ENCODE measurements at places on chromosomes 6 and 20.
A peak's percentile ranks its signal among the peaks of the same experiment; 100 is the strongest.

- DNase-seq, result no peak
Measured at GRCh38 chr6:100088009-100088408, 94.0 kb upstream of the MCHR2 start.

GRCh38 chr20:1900321-1900801 lies 5.2 kb downstream of the SIRPA start:
- DNase-seq, result no peak

DNA sequence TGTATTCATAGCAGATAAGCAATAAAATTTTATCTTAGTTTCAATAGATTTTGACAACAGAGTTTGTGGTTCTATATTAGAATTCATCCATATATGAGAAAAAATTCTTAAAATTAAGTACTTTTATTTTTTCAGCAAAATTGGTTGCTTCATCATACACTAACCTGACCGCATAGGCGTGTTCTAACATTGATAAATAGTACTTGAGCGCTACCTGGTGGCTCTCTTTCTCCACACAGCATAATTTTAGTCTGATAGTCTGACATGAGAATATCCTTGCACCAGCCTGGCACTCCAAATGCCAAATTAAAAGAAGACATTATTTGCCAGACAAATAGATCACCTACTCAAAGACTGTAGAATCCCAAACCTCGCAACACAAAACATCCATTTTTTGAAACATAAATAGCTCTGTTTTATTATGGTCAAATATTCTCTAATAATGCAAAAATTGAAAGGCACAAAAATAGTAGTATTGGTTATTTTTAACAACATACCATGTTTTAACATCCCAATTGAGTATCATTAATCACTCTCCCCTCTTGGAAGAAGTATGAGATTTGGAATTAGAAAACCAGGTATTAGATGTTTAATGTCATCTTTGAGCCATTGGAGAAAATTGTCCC lies 33.0 kb upstream of the FILIP1 start:
- DNase-seq, result peak; percentile 45

GRCh38 chr6:81023007-81023582 lies 729.4 kb downstream of the TENT5A start:
- no peak for DNase-seq

- DNase-seq, result no peak
Measured at GRCh38 chr6:5486214-5486613, 224.9 kb downstream of the FARS2 start.

GRCh38 chr20:52259295-52259694 lies 67.7 kb upstream of the ZFP64 start:
- no peak for DNase-seq

DNA sequence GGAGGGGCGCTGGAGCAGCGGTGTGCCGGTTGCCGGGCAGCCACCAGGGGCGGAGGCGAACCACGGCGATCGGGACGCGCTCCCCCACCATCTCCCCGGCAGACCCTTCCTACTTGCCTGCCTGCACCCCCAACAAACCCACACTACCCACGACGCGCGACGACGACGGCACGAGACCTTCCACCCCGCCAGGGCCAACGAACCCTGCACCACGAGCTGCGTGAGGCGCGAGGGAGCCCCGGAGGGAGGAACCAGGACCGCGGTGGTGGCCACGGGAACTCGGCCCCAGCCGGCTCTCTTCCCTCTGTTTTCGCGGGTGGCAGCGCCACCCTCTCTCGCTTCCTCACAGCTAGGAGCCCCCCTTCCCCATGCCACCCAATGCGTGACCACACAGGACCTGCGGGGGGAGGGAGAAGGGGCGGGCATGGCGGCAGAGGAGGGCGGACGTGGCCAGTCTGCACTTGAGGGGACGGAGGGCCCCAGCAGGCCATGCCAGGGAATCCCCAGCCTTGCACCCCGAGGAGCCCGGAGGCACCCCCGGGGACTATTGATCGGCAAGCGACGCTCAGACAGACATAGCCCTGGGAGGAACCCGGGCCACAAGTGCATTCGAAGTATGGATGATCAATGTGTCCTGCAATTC lies 1516.4 kb upstream of the DEFB115 start:
- no peak for DNase-seq

DNA sequence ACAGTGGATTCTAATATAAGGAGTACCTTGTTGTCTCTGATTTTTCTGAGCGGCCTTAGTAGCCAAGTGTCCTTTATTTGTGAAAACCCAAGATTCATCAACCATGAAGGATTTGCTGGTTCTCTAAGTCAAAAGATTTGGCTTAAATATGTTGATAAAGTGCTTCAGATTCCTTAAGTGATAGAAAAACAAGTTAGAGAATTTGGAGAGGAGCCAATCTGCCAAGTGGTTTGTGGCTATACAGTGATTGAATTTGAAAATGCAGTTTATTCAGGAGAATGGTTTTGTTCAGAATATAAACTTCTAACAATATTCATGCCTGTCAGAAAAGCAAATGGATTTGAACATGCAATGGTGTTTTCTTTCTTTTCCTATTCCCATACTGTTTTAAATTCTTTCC lies 54.8 kb downstream of the CAP2 start:
- no peak for DNase-seq

DNA sequence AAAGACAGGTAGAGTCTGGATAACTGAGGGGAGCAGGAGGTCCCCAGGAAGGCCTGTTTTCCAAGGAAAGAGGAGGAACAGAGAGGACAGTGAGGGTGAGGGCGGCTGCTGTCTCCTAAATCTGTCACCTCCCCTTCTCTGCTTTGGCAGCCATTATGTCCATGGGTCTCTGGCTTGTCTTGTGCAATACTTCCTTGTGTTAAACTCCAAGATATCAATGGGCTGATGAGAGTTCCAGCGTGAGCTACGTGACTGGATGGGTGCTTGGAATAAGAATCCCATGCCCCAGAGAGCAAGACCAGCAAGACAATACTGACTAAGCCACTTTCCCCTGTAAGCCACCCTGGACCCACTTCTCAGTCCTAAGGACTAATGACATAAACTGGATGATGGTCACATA lies 26.3 kb upstream of the DNAAF9 start:
- no peak for DNase-seq

GRCh38 chr6:42038163-42038562 lies 12.2 kb upstream of the TAF8 start:
- no peak for DNase-seq

DNA sequence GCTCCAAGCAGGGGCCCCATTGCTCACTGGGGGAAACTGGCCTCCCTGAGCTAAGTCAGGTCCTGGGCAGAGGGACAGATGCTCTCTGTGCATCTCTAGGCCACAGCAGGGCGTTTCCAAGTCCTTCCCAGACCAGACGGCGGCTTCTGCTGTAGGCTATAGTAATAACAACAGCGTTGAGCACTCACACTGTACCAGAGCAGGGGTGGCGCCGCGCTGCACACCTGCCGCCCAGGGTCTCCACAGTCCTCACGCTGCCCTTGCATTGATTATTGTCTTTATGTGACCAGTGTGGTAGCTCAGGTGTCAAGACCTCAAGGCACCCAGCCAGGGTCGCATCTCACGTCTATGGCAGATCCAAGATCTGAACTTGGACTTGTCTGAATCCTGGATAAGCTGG lies 14.9 kb upstream of the CCN5 start:
- DNase-seq, result no peak

GRCh38 chr6:149362289-149362688 lies 37.8 kb upstream of the SUMO4 start:
- no peak for DNase-seq

DNA sequence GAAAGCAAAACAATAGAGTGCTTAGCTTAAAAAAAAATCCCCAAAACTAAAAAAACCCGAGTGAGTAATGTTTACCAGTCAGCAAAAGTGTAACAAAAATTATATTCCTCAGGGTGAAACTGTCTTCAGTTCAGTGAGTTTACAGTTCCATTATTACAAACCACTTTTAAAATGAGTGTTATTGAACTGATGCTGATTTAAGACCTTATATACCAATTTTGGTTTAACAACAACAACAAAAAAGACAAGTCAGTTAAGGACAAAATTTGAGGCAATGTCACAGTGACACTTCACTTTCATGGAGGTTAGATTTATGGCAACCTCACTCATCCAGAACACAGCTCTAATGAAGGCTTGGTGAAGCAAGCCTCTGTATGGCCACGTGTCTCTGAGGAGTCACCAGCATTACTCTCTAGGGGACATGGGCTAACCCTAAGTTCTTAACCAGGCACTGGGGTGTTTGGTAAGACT lies 630.8 kb downstream of the PHF3 start:
- no peak for DNase-seq

- DNase-seq, result no peak
Measured at GRCh38 chr6:155041741-155042279, 46.7 kb downstream of the TIAM2 start.

- no peak for DNase-seq
Measured at GRCh38 chr6:144170044-144170443, 19.7 kb downstream of the STX11 start.

DNA sequence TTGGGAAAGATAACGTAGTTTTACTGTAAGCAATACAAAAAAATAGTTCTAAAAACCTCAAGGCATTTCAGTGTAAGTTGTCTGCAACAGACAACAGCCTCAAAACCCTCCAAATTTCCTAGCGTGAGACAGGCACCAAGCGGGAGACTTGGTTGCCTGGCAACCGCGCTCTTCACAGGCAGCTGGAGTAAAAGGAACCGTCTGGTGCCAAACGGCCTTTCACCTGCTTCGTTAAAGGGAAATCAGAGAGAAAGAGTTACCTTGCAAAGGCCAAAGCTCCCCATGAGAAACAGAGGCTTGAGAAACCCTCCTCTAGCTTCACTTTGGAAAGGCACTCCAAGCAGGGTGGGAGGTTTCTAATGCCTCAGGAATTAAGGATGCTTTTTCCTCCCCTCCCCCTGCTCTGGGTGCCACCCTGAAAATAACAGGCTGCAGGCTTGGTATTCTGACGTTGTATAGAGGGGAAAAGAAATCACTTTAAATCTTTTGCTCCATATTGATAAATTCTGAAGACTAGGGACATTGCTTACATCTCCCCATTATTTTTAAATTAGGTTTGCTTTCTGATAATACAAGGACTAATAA lies 129.7 kb upstream of the UFL1 start:
- DNase-seq, result peak; percentile 60

DNA sequence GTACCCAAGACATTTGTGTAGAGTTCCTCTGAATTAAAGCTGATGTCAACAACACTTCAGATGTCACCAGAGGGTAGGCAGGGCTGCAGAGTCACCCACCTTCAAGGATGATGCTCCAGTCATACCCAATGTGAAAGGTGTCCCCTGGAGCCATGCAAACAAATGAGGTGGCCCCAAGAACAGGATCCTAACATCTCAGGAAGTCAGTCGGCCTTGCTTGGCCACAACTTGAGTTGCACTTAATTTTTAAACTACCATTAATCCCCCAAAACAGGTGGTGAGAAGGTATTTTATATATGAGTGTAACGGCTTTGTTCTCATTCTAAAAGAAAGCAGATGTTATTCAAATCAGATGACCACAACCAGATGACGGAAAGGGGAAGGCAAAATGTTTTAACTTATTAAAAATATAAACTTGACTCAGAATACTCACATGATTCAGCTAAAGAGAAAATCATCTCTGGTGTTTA lies 21.1 kb upstream of the SERPINB1 start:
- DNase-seq, result no peak

GRCh38 chr20:62063315-62063980 lies 2.2 kb downstream of the TAF4 start:
- DNase-seq, result peak; percentile 30

GRCh38 chr6:40350747-40351217 lies 236.4 kb downstream of the LRFN2 start:
- no peak for DNase-seq

GRCh38 chr6:48032151-48032550 lies 78.8 kb downstream of the PTCHD4 start:
- no peak for DNase-seq

DNA sequence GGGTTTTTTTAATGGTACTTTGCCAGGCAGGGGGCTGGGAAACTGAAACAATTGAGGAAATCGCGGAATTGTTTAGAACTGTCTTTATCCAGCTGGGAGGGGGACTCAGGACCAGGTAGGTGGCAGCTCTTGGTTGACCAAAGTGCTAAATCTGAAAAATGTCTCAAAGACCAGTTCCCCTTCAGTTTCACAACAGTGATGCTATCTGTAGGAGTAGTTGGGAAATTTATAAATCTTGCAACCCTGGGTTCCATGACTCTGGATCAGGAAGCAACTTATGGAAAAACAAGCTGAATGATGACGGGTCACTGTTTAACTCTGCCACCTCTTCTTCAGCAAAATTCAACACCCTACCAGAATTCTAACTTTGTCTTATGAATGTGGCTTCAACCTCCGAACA lies 99.7 kb downstream of the FAM50B start:
- DNase-seq, result no peak

DNA sequence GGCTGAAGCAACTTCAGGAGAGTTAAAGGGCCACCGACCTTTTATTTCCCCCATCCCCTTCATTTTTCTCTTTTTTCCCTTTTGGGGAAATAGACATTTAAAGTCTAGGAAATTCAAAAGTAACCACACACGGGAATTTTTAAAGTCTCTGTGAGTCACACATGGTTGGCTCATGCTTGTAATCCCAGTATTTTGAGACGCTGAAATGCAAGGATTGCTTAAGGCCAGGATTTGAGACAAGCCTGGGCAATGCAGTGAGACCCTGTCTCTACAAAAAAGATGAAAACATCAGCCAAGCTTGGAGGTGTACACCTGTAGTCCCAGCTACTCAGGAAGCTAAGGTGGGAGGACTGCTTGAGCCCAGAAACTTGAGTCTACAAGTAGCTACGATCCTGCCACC lies 34.2 kb downstream of the KATNA1 start:
- no peak for DNase-seq

GRCh38 chr6:166546653-166547052 lies 39.8 kb downstream of the RAMACL start:
- no peak for DNase-seq

- no peak for DNase-seq
Measured at GRCh38 chr6:152142105-152142504, 334.6 kb downstream of the ESR1 start.

DNA sequence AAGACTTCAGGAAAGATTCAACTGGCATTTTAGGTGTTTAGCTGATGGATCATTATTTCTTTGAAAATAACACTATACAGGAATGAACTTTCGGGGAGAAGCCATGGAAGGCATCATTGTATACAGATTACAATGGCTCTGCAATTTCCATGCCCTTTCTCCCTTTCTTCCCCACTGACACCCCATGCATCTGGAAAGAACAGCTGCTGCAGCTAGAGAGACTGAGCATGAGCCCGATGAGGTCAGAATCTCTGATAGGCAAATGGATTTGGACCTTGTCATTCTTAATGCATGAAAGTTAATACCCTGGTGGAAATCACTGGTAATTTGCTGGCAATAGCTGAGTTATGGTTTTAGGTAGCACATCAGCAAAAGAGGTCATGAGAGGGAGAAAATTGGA lies 54.8 kb downstream of the BTBD3 start:
- DNase-seq, result no peak

- peak; percentile 14 for DNase-seq
Measured at GRCh38 chr6:2503816-2504494, 246.8 kb downstream of the MYLK4 start.

DNA sequence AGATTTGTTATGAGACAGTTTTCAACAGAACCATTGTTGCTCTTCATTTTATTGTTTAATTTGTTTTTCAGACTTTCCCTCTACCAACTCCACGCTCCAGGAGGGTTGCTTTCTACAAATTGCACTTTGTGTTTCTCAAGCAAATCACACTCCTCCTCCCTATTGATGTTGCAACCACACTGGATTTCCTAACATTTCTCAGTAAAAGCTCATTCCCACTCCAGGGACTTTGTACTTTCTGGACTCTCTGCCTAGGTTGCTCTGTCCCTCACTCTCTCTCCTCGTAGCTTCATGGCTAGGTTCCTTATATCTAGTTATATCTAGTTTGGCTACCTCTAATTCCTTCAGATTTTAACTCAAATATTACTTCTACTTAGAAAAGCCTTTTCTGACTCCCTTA lies 20.3 kb downstream of the PGK2 start:
- no peak for DNase-seq

All from NCI-H510A treated with DMSO at 0.1 percent for 48 hours (cell line).